ENCODE measurements at places on chromosomes 13 and 19.
A peak's percentile ranks its signal among the peaks of the same experiment; 100 is the strongest.

GRCh38 chr13:93925990-93926389 is 553.5 kb downstream of the DCT start:
- DNase-seq = no peak

- DNase-seq = no peak
Observed at GRCh38 chr19:10416083-10416379, 4.3 kb upstream of the PDE4A start.

GRCh38 chr13:54445865-54446264 is 1417.3 kb downstream of the OLFM4 start:
- no peak for DNase-seq

GRCh38 chr13:94382517-94382916 is 97.0 kb downstream of the DCT start:
- DNase-seq = no peak

DNA sequence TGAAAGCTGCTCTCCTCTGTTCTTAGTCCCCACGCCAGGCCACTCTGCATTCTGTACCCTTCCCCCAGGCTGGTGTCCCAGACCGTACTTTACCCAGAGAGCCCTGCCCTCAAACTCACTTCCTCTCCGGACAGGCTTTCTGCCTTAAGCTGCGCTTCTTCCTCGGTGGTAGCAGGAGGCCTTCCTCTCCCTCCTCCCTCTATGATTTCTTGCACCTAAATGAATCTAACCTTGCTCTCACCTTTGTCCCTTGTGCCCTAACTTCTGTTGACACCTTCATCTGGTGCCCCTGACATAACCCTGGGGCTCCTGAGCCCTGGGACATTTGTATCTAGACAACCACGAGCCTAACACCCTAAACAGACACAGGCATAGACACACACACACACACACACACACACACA is 29.6 kb upstream of the CEACAM21 start:
- DNase-seq = no peak

- no peak for DNase-seq
Observed at GRCh38 chr19:55467236-55468053, 2.9 kb upstream of the C19orf85 start.

DNA sequence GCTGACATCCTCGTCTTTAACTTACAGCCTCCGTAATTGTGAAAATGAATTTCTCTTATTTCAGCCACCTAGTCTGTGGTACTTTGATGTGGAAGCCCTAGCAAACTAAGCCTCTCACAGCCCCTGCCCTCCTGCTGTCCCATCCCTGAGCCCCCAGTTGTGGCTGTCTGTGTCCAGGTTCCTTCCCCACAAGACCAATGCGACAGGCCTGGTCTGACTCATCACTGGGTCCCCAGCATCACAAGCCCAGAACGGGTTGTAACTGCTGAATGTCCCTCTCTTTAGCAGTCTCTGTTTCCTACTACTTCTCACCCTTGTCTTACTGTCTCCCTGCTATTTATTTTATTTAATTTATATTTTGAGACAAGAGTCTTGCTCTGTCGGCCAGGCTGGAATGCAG is 5.7 kb downstream of the POU2F2 start:
- DNase-seq = no peak

GRCh38 chr19:56839652-56840450 is 675 bp downstream of the PEG3 start:
- no peak for DNase-seq

DNA sequence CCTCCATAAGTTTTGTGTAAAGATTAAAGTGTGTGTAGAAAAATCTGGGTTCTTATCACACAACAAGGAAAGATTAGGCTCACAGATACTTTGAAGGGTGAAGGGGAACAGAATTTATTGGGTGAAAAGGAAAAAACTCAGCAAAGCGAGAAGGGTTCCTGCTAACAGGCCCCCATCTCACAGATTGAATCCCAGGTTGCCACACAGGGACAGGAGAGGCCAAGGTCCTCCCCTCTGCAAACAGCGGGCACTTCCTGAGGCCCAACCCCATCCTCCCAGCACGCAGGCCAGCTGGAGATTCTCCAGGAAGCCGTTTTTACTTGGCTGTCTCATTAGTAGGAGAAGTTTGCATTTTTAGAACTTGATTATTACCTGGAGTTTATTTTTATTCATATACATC is 15.2 kb upstream of the ERCC5 start:
- no peak for DNase-seq

- no peak for DNase-seq
Observed at GRCh38 chr13:26370553-26370952, 116.6 kb downstream of the CDK8 start.

DNA sequence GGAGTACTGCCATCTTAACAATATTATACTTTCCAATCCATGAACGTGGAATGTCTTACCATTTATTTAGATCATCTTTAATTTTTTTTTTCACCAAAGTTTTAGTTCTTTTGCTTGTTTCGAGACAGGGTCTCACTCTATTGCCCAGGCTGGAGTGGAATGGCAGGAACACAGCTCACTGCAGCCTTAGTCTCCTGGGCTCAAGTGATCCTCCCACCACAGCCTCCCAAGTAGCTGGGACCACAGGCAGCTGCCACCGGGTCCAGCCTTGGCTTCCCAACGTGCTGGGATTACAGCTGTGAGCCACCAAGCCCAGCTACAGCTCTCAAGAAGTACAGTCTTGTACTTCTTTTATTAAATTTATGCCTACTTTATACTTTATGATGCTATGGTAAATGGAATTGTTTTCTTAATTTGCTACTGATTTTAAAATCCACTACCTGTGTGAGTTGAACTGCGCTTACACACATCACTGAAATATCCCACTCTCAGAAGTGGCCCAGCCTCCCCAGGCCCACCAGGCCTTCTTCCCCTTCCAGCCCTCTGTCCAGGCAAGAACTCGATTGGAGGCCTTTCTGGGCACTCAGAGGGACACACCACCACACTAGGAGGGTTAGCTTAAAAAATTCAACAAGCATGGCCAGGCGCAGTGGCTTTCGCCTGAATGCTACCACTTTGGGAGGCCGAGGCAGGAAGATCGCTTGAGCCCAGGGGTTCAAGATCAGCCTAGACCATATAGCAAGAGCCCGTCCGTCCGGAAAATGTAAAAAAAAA is 1.0 kb upstream of the PGLS start:
- no peak for DNase-seq

DNA sequence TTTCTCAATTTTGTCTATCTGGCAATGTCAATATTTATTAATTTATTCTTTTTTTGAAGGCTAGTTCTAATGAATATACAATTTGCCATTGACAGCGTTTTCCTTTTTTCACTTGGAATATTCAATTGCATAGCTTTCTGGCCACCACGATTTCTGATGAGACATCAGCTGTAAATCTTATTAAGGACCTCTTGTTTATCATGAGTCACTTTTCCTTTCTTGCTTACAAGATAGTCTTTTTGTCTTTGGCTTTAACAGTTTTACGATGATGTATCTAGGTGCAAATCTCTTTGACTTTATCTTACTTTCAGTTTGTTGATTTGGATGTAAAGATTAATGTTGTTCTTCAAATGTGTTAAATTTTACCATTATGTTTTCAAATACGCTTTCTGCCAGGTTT is 991.6 kb upstream of the SLC10A2 start:
- DNase-seq = no peak

- DNase-seq = no peak
Observed at GRCh38 chr13:104043184-104043583, 977.0 kb upstream of the SLC10A2 start.

- DNase-seq = no peak
Observed at GRCh38 chr13:111503376-111503775, 182.9 kb downstream of the TEX29 start.

DNA sequence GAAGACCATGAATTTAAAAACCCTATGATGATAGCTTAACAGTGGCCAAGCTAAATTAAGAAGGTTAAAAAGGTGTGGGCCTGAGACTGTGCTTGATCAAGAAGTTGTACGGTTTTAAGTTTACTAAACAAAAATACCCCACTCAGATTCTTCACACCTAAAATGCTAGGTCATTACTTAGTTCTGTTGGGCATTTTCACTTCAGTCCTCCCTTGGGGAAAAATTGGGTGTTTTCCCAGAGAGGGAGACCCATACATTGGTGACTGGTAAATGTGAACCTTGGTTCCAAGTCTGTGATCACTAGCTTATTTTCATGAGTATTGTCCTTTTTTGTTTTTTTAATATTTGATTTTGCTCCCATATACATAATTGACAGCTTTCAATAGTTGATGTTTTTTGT is 44.4 kb downstream of the MTUS2 start:
- no peak for DNase-seq

- DNase-seq = no peak
Observed at GRCh38 chr19:5016781-5017180, 47.9 kb downstream of the KDM4B start.

DNA sequence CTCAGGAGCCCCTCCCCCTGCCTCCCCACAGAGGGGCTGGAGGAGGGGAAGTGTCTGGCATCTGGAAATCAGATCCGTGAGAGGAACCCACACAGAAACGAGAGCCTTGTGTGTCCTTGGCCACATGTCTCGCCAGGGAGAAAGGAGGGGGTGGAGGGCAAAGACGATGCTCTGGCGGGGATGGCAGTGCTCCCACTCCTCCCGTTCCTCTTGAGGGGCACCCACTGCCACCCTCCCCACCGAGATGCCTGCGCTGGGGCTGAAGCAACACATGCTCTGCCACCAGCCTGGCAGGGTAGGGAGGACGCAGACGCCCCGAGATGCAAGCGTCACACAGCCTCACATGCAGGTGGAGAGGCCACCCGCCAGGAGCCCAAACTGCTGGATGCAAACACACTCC is 2.8 kb downstream of the ADGRL1 start:
- DNase-seq = no peak

DNA sequence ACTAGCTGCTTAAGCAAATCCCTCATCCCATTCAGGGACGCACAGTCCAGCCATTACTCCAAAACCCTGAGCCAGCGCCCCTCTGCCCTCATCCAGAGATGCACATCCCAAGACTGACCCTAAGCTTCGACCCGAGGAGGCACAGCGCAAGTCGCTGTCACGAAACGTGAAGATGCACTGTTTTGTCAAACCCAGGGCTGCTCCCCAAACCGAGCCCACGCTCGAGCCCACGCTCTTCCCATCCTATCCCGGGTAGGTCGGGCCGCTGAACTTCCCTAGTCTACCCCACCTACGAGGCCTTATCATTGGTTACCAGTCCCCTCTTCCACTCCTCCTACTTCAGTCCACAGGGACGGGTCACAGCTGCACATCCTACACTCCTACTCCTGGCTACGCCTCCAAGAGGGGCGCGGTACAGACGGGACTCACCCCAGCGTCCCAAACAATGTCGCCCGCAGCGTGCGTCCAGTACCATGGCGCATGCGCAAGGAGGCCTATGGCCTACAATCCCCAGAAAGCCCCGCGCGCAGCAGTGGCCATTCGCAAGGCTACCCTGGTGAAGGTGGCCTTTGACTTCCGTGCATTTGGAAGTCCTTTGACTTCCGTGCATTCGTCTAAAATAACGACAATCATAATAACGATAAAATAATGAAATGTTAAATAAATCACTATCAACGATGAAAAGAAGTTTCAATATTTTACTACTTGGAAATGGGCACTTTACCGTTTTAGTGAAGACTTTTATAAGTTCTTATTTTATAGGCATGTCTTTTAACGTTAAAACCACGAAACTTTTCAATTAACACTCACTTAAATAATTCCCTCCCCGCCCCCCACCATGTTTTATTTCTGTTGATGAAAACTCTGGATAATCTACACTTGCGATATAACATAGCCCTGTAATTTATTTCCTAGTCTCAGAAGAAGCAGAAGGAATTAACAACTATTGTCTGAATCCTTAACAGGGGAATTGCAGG is at the start of gene ZNF285:
TSS of gene ZNF285 (minus strand) at position 470 of the 977 bp plus-strand sequence. CDS start 4,395 bp downstream, outside the sequence.
- DNase-seq = no peak

GRCh38 chr19:3986260-3987041 is 1.2 kb upstream of the EEF2 start:
- peak; percentile 86 for DNase-seq

DNA sequence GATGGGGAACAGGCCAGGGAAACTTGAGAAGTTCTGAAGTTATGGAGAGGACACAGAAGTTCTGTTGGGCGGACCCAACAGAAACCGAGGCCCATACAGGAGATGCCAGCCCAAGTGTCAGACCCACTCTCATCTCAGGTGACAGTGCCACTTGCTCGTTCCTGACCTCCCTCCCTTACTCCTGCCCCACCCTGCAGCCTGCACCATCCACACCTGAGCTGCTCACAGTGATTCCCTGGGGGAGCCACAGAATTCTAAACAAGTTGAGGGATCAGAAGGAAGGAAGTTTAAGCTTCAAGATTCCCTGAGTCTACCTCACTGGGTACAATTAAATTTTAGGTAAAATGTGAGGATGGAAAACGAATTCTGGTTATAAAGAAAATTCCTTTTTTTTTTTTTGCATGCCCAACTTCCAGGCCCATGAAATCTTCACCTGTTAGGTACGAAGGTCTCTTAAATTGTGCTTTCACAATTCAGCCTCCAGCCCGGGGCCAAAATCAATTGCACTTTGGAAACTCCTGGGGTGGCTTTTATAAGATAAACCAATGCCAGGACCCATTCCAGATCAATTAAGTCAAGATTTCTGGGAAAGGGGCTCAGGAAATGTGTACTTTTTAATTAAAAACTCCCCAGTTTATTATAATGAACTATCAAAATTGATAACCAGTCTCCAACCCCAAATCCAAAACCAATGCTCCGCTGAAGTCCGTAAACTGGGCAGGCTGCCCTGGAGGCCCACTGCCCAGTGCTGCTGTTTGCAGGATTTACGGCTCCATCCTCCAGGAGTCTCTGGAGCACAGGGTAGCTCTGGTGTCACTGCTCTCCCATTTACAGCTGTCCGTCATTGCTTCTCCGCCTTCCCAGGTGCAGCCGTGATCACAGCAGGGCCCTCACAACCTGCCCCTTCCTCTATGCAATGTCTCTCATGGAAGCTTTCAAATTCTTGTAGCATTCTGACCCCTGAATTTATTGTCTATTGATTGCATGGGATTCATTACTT is 643.5 kb downstream of the UQCRFS1 start:
- DNase-seq = no peak

- DNase-seq = no peak
Observed at GRCh38 chr13:89310943-89311672, 1639.9 kb downstream of the SLITRK5 start.

GRCh38 chr13:44176173-44176572 is 197.5 kb upstream of the SERP2 start:
- no peak for DNase-seq

DNA sequence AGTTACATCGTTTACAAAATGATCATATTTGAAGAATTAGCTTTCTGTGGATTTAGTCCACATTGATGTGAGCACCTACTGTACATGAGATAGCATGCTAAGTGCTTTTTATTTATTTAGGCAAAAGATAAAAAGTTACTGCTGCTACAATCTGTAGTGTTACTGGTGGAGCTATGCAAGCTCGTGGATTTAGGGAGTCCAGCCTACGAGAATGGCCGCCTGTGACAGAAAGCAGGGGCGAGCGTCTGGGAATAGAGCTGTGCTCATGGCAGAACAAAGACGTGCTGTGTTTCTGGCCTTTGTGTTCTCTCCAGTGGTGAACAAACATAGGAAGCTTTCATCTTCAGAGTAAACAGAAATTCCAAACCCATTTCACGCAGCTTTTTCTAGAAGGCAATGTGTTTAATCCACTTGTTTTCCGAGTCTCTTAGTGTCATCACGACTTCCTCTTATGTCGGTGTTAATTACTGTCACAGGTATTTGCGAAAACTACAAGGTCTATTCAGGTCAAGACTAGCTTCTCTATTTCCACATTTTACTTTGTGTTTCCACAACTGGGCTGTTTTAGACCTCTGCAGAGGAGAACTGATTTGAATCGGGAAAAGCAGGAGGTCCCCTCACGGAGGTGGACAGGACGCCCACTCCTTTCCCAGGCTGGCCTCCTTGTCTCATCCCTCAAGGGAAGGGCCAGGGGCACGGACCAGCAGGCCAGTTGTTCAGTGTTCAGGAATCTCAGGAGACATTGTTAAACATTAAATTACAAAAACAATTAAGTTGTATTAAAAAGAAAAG is 67.3 kb downstream of the ATP11A start:
- no peak for DNase-seq

GRCh38 chr19:9849791-9850190 is 14.7 kb downstream of the PIN1 start:
- DNase-seq = no peak
